ENCODE measurements at places on chromosomes 1 and 21. TPM values are rescaled to one million over a fixed set of nuclear protein-coding genes. Genes with fewer than 3 reads are reported as not detected.

GRCh38 chr1:188670837-188671236 lies 1806.8 kb downstream of the BRINP3 start:
- DNase-seq: peak; percentile 59

DNA sequence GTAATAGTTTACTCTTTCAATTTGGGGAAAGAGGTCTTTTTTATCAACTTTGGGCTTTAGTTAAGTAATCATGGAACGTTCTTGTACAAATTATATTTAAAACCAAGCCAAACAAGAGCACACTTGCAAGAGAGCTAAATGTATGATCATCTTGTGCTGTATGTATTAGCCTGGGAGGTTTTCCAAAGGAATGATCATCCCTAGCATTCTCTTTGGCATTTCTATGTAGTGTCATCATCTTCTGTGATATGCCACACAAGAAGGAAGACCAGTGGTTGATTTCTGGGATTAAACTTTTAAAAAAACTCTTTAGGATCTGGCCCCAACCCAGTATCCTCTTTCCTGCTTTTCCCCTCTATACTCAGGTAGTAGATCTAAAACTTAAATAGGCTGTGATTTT lies 38.4 kb upstream of the KCNQ4 start:
- no peak for DNase-seq

GRCh38 chr1:24454673-24455072 lies 39.1 kb downstream of the NIPAL3 start:
- DNase-seq: no peak

Gene CCDC28B
- 11.9 TPM for total RNA-seq

DNA sequence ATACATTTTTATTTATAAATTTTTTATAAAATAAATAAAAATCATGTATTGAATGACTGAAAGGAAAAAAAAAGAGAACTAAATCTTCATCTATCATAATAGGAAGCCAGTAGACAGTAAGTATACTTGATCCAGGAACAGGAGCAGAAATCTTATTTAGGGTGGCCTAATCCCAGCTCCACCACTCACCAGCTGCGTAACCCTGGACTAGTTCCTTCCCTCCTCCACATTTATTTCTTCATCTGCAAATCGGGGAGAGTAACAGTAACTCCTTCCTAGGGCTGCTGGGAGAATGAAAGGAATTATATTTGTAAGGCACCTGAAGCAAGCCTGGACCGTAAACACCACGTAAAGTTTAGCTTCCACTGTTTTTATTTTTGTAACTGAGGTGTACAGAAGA lies 17.9 kb downstream of the GLIS1 start:
- no peak for DNase-seq

GRCh38 chr1:202154766-202155477 lies 5.5 kb downstream of the PTPN7 start:
- DNase-seq: no peak

Gene FCAMR
- total RNA-seq: not detected

Gene ZMYND12
- total RNA-seq: 0.22 TPM

Gene HORMAD1
- total RNA-seq: not detected

DNA sequence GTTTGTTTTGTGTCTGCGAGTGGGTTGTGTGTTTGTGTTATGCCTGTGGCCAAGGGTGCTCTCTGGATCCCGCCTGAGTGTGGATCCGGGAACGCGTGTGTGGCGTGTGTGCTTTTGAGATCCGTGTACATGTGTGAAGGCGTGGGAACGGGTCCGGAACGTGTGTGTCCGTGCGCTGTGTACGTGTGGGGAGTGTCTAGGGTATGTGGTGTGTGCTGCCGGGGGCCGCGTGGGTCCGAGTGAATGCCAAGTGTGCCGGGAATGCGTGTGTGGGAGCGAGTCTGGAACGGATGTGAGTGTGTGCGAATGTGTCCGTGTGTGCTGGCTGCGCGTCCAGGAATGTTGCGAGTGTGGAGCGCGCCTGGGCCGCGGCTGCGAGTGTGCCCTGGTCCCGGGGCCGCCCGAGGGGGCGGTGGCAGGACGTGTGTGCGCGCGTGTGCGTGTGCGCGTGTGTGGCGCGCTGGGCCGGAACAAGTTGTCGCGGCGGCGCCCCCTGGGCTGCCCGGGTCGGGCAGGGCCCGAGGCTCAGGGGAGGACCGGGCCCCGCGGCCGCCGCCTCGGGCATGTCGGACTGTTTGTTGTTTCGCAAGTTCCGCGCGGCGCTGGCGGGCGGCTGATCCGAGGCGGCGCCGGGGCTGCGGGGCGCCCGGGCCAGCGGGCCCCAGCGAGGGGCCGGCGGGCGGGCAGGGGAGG lies 953 bp downstream of the PTPRU start:
- no peak for DNase-seq

- DNase-seq: no peak
Measured at GRCh38 chr1:157137408-157138219, 581 bp downstream of the ETV3 start.

Gene LCA5L
- total RNA-seq: 0.65 TPM

- no peak for DNase-seq
Measured at GRCh38 chr1:160767395-160768294, 28.3 kb upstream of the LY9 start.

Gene CNTN2
- not detected for total RNA-seq

Gene GBP6
- total RNA-seq: 0.65 TPM

DNA sequence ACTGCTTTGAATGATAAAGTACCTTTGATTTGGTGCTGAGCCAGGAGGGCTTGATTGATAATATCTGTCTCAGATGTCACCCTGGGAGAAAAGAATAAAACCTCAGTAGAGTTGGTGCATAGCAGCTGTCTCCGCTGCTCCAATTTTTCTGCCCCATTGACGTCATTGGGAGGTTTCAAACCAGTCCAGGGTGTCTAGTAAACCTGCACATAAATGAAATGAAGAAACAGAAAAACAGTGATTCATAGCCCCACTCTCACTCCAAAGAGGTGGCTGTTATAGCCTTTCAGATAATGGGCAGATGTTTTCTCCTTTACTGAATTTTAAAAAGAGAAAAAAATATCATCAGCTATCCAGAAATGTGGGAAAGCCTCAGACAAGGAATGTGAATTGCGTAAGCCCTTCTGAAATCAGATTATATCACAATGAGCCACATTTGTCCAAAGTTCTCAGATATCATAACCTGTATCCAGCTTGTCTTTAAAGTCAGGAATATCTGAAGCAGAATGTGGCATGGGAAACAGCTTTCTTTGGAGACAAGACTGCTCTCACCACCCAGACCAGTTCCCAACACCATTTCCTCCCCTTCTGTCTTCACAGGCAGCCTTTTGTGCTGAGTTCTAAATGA lies 351.3 kb upstream of the SGIP1 start:
- DNase-seq: no peak

GRCh38 chr1:40908350-40908749 lies 46.2 kb upstream of the CITED4 start:
- DNase-seq: no peak

Gene ODF2L
- 14.3 TPM for total RNA-seq

DNA sequence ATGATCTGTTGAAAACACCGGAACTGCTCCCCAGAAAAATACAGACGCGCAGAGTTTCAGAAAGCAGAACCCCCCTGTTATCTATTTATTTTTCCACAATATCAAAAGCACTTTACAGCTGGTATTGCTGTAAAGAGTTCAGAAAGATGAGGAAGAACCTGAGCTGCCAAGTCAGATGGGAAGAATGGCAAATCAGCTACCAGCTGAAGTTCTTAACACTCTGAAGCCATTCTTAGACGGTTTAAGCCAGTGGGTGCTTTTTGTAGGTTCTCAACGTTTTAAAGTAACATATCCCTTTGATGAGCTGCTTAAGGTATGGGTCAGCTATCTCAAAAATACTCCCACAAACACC lies 714 bp upstream of the AKIRIN1 start:
- DNase-seq: no peak

GRCh38 chr1:9590945-9591668 lies 2.4 kb downstream of the TMEM201 start:
- DNase-seq: no peak

GRCh38 chr1:42743317-42744147 lies 3.5 kb upstream of the CLDN19 start:
- DNase-seq: no peak

Gene FCMR
- total RNA-seq: 0.65 TPM

DNA sequence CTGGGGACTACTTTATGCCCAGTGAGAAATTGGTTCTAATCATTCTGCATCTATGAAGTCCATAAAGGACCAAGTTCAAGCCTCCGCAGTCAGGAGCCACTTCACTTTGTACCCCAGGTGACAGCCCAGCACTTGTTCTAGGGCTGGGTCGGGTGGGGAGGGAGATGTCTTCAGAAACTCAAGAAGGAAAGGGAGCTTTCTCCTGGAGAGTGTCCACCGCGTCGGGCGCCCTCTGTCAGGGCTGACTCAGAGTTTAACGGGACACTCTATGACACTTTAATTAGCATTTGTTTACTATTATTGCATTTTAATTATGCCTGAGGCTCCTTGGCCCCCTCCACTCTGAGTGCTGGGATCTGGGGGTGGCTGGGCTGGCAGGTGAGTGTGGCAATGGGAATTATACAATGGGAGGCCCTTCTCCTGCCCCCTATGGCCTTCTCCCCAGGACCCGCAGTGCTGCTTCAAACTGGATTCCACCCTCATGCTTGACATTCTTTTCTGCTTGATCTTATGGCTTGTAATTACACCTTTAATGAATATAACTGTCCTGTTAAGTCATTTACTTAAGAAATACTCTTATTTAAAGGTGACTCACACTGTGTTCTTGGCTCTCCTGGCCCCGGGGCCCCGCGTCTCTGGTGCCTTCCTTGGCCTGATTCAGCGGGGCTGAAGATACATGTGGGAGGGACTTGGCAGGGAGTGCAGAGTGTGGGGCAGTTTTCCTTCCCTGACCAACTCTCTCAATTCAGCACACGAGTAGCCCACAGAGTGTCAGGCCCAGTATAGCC lies 136.6 kb downstream of the PLXNA2 start:
- peak; percentile 56 for DNase-seq

Gene KIF2C
- 72.8 TPM for total RNA-seq

Gene RNU1-2
- under 0.01 TPM for total RNA-seq

Gene MFAP2
- 42.2 TPM for total RNA-seq

- DNase-seq: no peak
Measured at GRCh38 chr1:17732475-17732874, 22.7 kb upstream of the ACTL8 start.

GRCh38 chr1:200374569-200375295 lies 35.1 kb downstream of the ZNF281 start:
- DNase-seq: no peak

Gene OPTC
- total RNA-seq: not detected

Gene KRTAP20-2
- not detected for total RNA-seq

DNA sequence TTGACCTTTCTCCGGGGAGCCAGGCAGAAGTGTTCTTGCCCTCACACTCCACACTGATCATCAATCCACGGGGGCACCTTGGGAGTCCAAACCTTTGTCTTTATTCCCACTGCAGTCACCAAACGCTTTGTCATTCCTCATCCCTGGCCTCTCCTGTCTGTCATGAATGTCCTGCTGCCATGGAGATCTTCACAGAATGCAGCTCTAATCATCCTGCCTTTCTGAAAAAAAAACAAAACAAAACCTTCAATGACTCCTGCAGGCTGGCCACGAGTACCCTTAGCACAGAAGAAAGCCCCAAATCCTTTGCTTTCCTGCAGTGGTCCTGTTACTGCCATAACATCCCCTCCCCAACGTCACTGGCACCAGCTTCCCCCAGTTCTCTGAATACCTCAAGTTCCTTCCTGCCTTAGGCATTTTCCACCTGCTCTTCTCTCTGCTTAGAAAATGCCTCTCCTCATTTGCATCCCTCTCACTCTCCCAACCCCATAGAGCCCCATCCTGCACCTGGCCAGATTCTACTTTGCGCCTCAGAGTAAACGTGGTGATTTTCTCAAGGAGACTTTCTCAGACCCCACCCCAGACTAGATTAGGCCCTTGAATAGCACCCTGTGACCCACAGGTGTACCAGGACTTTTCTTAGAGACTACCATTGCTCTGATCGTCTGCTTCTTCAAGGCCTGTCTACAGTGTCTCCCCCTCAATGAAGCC lies 131.2 kb downstream of the AK5 start:
- DNase-seq: no peak

DNA sequence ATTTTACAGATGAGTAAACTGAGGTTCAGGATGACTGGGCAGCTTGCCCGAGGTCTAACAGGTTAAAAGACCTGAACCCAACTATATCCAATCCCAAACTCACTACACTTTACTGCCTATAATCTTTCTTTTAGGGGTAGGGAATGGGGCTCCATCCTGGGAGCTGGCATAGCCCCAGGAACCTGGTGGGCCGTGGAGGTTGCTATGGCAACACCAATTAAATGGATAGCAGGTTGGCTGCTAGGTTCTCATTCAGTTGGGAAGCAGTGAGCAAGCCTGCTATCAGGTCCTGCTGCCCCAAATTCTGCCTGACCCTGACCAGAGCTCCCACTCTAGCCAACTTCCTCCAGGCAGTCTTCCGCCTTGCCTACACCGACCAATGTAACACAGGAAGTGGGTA lies 40.9 kb downstream of the LRP8 start:
- DNase-seq: no peak

- no peak for DNase-seq
Measured at GRCh38 chr1:31802190-31803150, 13.4 kb downstream of the SPOCD1 start.

- no peak for DNase-seq
Measured at GRCh38 chr1:209594440-209594839, 10.9 kb downstream of the CAMK1G start.

Gene HES3
- not detected for total RNA-seq

DNA sequence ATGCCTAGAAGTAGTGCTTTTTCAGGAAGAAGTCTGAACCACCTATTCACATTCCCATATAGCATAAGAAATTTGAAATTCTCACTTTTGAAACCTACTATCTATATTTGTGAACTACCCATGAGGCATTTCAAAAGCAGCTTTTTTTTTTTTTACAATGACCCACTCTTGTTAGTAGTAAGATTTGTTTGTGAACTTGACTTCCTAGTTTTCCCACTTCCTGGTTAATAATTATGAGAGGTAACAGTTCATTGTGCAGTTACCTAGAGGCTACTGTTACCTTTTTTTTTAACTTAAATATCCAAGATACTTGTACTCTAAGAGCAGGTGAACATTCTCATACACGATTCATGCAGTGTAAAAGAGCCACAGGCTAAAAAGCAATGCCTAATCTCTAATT lies 371.7 kb upstream of the ADGRL2 start:
- DNase-seq: peak; percentile 27

- peak; percentile 18 for DNase-seq
Measured at GRCh38 chr21:31248598-31248997, 95.5 kb downstream of the TIAM1 start.

- DNase-seq: no peak
Measured at GRCh38 chr1:30977105-30977504, 68.5 kb upstream of the SDC3 start.

- no peak for DNase-seq
Measured at GRCh38 chr1:185495007-185495406, 178.0 kb upstream of the IVNS1ABP start.

All from epithelial cell of proximal tubule (primary cell).